ENCODE measurements at places on chromosomes 4 and X.

DNA sequence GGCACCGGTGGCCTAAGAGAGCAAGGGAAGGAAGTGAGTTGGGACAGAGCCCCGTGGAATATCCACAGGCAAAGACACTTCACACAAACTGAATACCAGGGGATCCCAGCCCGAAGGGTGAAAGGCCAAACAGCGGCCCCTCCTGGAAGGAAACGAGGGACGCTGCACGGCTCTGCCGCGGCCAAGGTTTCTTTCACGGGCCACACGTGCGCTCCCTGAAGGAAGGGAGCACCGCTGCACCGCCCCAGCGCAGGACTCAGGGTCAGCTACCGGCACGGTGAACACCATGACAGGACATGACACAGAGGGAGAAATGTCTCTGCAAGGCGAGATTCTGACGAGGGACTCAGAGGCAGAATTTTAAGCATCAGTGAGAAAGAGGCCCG, 31.5 kb upstream of the GTPBP6 start:
- no peak for DNase-seq

GRCh38 chrX:13685126-13685763, 3.7 kb upstream of the RAB9A start:
- DNase-seq: no peak

GRCh38 chrX:68941385-68941952, 112.6 kb downstream of the EFNB1 start:
- DNase-seq: no peak

DNA sequence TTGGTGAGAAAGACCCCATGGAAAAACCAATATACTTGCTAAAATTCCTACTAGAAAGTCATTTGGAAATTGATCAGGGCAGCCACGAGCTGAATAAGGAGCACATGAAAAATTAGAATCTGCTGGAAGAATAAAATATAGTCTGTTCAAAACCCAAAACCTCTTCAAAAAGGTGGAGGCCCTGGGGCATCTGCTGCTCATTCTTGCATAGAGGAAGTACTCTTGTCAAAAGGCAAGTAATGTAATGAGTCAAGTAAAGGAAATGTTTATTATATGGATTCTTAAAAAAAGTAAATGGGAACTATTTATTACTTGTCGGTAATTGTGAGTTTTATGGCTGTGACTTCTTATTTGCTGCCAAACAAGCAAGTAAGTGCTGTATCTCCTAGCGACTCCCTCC, 109.5 kb downstream of the GK start:
- no peak for DNase-seq

GRCh38 chr4:3136454-3136853, 62.0 kb downstream of the HTT start:
- DNase-seq: no peak

GRCh38 chr4:119025420-119025819, 110.2 kb upstream of the MYOZ2 start:
- no peak for DNase-seq

DNA sequence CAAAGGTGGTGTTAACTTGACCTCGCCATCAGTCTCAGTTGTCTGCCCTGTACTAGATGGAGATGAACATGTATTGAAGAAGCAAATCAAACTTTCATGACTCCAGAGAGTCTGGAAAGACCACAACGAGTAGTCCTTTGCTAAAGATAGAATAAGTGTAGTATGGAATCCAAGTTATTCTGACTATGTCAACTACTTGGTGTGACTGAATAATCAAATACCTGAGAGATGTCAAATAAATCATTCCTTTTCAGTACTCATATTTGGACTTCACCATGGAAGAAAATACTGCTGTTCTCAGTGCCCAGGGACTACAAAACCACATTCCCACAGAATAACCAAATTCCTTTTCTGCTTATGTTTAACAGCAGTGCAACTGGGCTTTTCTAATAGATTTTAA, 161.2 kb upstream of the SPRY1 start:
- DNase-seq: no peak

DNA sequence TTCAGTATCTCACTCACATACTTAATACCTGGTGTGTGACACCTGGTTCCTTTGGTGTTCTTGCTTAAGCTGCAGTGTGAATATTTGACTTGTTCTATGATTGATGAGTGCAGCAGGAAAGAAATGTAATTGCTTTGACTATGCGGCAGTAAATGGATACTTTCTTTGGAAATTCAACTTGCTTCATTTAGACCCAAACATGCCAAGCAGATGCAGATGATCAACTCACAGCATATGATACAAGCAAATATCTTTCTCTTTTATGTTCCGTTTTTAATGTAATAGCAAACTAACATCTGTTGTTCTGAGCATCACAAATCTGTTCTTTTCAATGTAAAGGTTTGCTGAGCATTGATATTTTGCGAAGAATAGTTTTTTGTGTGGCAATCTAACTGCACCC, 549.5 kb downstream of the C4orf33 start:
- DNase-seq: no peak

DNA sequence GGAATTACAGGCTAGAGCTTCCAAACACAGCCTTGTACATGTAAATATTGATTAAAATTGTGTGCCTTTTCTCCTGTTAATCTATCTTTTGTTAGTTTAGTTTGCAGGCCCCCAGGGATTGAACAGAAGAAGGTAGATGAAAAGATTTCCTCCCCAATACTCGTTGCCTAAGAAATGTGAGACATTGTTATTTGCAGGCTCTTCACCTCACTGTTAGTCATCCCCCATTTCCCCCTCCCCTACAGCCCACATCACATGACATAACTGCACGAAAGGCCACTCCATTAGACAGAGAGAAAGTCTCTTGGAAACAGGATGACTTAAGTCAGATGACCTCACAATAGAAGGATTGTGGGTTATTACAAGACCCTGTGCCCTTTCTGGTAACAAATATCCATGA, 13.3 kb upstream of the MID1 start:
- peak; percentile 52 for DNase-seq

DNA sequence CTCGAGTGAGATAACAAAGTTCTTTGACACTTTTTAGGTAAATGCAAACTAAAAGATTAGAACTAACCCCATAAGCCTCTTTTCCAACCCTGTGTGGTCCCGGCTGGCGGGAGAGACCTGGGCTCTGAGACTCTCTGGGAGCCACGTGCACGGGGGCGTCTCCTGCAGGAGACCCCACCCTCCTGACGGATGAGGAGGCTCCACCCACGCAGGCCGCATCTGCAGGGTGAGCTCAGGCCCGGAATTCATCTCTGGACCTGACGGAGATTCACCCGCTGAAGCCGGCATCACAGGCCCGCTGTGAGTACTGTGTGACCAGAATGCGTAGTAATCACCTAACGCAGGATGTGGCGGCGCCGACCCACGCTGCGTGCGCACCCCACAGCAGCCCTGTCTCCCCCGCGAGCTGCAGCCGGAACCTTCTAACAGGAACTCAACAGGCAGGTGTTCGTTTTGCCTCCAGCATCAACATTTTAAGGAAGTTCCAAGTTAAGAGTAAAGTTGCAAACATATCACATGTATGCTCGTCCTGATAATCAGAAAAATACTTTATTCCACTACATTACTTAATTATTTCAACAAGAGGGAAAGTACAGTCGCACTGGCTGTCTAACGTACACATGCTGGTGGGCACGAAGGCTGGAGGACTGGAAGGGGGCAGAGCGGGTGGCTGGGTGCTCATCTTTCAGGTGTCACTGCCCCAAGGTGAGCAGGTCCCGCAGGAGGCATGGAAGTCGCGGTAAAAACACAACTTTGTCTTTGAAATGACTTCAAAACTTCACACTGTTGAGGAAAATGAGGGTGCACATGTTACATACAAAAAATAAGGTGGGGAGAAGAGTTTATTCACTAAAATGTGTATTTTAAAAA, 44.5 kb downstream of the FGFRL1 start:
- no peak for DNase-seq

GRCh38 chr4:140704964-140705363, 51.2 kb downstream of the TBC1D9 start:
- no peak for DNase-seq

- DNase-seq: no peak
Measured at GRCh38 chr4:153421941-153422340, 44.2 kb upstream of the TMEM131L start.

DNA sequence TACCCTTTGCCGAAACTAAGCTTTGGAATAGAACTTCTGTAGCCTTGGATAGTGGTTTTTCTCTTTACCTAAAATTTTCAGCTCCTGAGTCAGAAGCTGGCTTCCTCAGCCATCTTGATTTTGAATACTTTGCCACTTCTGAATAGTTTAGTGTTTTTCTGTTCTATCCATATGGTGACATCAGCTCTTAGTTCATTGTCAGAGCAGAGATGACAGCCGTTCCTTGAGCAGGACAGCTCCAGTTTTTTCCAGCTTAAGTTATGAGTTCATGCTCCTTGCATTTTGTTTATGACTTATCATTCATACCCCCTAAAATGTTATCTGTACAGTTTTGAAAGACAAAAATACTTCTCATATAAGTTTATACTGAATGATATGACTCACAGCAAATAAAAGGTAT, 47.8 kb downstream of the DTHD1 start:
- DNase-seq: no peak

DNA sequence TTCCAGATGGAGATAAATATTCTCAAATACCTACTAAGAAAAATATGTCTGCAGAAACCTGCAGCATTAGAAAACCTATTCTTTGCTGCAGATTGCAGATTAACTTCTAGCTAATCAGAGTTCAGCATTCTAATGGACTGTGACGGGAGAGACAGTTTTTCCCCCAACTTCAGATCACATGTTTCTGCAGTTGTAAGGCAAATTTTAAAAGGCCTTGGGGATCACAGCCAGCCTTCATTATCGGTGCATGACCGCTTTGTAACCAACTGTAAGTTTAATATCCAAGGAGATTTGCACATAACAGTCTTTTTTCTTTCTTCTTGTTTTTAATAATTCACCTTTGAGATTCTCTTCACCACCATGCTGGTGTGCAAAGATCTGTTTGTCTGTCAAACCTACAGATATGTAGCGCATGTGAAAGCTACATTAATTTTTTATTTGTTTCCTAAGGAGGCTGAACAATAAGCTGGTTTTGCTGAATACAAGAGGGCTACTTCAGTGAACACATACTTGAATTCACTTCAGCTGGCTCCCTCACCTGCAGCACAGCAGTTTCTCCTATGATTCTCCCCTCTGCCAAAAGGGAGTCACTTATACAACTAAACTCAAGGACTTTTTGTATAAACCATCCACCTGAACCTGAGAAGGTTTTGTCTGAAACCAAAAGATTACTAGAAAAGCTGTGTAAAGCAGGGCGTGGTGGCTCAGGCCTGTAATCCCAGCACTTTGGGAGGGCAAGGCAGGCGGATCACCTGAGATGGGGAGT, 488.5 kb downstream of the RPA4 start:
- DNase-seq: no peak

GRCh38 chr4:181909368-181909767, 333.8 kb upstream of the TENM3 start:
- no peak for DNase-seq

- DNase-seq: no peak
Measured at GRCh38 chr4:69744157-69744478, 16.3 kb downstream of the SULT1B1 start.

DNA sequence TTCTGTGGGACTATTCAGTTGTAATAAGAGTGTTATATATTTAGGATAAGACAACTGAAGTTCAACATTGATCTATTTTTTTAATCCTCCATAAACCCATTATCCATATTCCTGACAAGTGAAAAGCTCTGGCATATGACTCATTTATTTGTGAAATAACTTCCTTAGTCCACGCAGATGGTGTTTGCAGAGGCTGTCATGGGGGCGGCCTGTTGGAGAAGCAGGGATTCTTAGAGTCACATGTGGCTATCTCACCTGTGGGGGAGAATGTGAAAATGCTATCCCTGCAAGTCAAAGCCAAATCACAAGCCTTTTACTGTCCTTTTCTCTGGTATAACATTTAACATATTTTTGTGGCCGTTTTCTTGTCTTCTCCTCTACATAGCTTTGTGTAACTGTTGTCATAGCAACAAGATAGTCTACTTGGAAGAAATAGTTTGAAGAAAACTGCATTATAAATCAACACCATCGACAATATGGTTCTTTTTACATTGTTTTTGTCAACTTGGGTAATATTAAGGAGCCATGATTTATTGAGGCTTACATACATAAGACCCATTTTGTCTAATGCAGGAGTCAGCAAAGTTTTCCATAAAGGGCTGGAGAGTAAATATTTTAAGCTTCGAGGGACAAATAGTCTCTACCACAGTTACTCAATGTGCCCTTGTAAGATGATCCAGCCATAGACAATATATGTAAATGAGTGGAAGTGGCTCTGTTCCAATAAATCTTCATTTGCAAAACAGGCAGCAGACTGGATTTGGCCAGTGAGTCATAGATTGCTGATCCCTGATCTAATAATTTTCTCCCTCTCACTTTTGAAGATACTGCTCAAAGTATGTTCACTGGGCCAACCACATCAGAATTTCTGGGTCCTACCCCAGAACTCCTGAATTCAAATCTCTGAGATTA, 395.0 kb downstream of the DTHD1 start:
- no peak for DNase-seq

DNA sequence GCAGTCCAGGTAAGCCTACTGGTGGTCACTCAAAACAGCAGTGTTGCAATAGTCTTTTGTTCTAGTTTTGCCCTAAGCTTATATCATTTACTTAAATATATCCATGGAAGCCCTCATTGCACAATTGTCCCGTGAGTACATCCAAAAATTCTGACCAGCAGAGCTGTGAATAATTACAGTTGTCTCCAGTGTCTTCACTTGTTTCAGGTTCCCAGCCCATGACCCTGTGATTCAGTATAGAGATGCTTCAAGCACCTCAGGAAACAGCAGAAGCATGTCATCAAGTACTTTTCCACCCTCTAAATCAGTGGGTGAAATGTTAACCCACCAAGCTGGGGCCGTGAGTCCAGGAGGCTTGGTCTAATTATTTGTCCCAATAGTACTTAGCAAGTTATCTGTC, 214.9 kb upstream of the RPS6KA3 start:
- no peak for DNase-seq

- peak; percentile 38 for DNase-seq
Measured at GRCh38 chr4:84681486-84682274, 98.8 kb downstream of the CDS1 start.

DNA sequence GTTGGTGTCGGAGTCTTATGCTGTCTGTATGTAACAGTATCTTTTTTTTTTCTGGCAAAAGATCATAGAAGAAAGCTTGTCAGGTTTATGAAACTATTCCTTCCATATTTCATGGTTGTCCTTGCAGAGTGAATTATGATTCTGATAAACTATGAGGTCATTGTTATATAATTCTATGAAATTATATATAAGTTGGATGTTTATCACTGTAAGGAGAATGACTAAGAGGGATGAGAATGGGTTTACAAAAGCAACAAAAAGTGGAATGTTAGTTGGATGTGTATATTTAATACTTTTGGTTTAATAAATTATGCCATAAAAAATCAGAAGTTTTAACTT, 43.1 kb downstream of the RAPGEF2 start:
- DNase-seq: no peak

GRCh38 chr4:173934933-173935620, 348.4 kb downstream of the FBXO8 start:
- DNase-seq: no peak

DNA sequence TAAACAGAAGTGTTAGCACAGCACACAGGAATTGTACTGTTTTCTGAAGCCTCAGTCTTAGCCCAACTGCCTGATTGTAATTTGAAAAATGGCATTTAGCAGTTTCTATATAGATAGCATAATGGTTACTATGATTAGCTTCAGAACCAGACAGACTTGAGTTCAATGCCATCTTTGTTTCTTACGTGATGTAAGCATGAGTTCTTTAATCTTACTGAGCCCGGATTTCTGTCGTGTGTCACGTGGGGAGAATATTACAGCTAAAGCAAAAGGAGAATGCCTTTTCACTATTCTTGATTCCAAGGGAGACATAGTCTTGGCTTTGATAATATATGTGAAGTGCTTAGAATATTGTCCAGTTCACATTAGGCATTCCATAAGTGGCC, 407.3 kb downstream of the STIM2 start:
- no peak for DNase-seq

Data from putamen (tissue), 1 donor.